ENCODE measurements at places on chromosomes 13 and 19.

GRCh38 chr13:104823071-104823470 lies 1712.4 kb downstream of the EFNB2 start:
- no peak for DNase-seq

DNA sequence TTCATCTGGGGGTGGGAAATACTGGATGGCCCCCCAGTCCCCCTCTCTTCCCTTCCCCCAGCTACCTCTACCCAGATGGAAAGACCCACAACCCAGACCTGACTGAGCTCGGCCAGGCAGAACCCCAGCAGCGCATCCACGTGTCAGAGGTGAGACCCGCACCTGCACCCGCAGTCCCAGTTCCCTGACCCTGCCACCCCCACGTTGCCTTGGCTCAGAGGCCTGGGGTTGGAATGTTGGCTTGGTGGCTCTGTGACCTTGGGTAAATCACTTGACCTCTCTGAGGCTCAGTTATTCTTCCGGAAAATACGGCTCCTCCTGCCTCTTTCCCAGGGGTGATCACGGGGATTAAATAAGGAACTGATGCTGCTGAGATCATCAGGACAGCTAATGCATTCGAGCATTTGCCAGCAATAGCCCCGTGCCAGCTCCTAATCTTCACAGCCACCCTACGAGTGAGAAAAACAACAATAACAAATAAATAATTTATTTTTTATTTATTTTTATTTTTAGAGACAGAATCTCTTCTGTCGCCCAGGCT lies 12.3 kb downstream of the CBLC start:
- no peak for DNase-seq

DNA sequence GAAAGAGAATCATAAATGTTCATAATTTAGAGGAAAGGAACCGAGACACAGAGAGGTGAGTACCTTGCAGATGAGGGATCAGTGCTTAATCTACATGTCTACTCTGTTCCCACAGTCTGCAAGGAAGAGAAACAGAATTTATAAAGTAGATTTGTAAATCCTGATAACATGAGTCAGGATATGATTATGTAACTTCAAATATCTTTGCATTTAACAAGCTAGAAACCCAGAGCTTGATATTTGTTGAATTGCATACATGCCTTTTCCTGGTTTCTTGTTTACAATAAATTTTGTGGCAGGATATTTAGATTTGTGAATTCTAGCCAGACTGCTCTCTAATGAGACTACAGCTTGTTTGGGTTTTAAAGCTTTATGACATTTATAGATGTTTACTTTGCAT lies 219.2 kb downstream of the ENOX1 start:
- DNase-seq: no peak

DNA sequence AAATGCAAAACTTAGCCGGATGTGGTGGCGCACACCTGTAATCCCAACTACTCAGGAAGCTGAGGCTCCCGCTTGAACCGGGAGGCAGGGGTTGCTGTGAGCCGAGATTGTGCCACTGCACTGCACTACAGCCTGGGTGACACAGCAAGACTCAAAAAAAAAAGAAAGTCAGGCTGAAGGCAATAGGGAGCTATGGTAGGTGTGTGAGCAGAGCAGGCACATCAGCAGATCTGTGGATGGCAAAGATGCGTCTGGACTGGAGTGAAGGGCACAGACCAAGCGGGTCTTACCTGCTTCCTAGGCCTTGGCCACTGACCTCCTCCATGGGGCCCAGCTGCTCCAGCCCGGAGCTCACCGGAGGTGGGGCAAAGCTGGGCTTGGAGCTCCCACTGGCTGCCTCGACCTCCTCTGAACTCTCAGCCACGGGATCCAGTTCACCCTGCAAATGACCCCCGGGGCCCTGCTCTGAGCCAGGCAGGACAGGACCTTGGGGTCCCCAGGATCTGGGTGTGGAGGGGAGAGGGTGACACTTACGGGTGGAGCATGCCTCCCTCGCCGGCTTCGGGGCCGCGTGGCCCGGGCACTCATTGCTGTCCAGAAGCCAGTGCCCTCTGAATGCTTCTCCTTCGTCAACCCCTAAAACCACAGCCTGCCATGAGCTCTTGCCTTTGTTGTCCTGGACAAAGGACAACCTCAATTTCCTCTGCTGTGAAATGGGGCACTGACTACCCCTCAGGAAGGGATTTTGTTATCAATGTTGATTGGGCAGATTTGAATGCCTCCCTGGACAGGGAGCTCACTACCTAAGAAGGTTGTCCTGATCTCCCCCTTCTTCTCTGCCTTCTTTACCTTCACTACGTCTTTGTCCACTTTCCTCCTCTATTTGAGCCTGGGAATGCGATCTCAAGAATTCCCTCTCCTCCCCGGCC lies 569 bp downstream of the USHBP1 start:
- no peak for DNase-seq

Data from substantia nigra (tissue), 51 donors.